ENCODE measurements at places on chromosomes 11 and 22. TPM values are rescaled to one million over a fixed set of nuclear protein-coding genes. Genes with fewer than 3 reads are reported as not detected.

The GGT5 gene
- total RNA-seq = 25.6 TPM

The OSM gene
- total RNA-seq = 4.8 TPM

The NXPE1 gene
- not detected for total RNA-seq

DNA sequence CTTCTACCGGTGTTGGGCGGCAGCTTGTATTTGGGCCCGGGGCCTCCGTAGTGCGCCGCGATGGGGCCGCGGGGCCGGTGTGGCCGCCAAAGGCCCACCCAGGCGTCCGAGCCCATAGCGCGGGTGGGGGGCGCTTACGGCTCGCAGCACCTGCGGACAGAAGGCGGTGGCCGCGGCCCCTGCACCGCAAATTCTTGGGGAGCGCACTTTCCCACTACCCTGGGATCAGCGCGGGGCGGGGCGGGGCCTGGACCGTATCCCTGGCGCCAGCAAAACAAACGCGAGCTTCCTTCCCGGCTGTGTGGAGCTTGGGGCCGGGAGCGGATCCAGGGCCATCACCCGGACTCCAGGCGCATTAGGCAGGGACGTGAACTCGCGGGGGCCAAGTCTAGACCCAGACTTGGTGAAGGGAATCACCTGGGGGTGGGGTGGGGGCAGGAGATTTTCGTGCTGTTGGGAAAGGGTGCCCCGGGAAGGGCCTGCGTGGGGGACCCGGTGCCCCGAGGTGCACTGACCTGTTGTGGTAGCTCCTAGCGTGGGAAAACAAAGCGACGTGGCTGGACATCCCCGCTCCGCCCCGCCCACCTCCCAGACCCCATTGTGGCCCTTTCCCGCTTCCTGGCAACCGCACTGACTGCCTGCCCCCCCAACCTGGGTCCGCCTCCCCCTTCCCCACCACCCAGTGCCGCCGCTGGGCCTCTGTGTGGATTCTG lies 2.3 kb upstream of the TYMP start:
- DNase-seq = peak; percentile 68

The CHRM1 gene
- 2.3 TPM for total RNA-seq
